ENCODE measurements at places on chromosomes 7 and 10. TPM values are rescaled to one million over a fixed set of nuclear protein-coding genes. Genes with fewer than 3 reads are reported as not detected.

- DNase-seq: peak; percentile 30
Measured at GRCh38 chr10:46217752-46218453, 68.9 kb upstream of the ANTXRL start.

DNA sequence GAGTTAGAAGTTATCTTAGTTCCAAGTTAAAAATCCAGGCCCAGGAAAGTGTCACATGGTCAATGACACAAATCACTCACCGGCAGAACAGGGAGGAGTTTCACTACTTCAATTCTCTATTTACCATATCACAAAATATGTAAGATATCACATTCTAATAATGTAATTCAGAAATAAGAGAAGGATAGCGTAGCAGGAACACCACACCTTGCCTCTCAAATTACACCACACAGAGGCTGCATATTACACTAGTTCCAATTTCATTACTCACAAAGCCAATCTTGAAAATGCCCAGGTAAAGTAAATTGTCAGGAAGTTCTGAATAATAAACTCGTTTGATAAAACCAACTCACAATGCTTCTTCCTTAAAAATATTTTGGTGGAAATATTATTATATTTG lies 169.2 kb downstream of the CTTNBP2 start:
- no peak for DNase-seq

DNA sequence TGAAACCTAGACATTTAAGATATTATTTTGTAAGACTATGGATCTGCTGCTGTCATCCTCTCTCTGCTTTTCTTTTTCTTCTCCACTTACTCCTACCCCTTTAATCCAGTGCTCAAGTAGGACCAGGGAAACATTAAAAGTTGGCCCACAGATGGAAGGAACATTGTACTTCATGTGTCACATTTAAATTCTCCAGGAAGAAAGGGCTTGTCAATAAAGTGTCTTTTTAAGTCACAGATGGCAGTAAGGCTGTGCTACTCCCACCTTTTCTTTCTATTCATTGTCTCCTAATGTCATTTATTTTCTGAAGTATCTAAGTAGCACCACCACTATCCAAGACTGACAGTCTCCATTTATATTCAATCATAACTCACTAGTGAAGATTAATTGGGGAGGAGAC lies 737.7 kb upstream of the C7orf33 start:
- DNase-seq: no peak

DNA sequence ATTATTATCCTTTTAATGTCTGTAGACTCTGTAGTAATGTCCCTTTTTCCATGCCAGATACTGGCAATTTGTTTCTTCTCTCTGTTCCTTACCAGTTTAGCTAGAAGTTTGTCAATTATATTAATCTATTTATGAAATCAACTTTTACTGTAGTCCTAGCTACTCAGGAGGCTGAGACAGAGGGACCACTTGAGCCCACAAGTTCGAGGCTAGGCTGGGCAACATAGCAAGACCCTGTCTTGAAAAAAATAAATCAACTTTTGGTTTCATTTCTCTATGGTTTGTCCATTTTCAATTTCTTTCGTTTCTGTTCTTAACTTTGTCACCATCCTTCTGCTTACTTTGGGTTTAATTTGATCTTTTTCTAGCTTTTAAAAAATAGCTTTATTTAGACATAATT lies 42.5 kb upstream of the PLA2G12B start:
- DNase-seq: no peak

DNA sequence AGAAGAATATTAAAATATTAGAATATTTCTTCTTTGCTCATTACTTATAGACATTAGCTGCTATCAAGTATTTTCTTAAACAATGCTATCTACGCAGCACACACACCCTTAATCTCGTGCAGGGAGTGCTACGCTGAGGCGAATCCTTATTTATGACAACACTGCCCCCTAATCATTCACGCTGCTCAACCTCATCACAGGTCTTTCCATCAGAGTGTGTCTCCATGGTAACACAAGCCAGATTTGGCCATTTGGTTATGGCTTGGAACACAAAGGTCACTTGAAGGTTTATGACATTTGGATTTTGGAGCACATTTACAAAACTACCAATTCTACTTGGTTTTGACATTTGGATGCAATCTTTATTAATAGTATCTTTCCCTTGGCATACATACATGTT lies 45.4 kb upstream of the MYO3A start:
- no peak for DNase-seq

- DNase-seq: no peak
Measured at GRCh38 chr7:143354376-143354775, 8.1 kb downstream of the FAM131B start.

CFAP46 gene
- 0.59 TPM for total RNA-seq
